ENCODE measurements at places on chromosomes 3 and 15.
A peak's percentile ranks its signal among the peaks of the same experiment; 100 is the strongest.

DNA sequence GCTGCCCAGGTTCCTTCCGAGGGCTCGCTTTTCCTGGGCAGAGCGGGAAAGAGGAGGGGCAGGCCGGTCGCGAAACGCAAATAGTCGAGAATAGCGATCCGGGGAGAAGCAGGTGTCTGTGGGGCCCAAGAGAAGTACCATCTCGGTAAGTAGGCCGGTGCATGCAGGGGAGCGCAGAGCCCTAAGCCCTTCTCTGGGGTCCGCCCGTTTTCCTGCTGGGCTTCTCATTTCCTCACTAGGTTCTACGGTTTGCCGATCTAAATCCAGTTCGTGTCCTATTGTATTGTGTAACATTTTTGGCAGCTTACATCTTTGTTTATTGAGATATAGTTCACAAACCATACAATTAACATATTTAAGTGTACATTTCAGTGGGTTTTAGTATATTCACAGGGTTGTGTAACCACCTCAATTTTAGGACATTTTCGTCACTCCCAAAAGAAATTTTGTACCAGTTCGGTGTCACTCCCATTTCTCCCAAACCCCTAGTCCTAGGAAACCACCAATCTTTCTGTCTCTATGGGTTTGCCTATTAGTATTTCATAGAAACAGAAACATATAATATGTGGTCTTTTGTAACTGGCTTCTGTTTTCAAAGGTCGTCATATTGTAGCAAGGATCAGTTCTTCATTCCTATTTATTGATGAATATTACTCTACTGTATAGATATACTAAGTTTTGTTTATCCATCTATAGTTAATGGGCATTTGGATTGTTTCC, 6.8 kb upstream of the TRIM69 start:
- no peak for DNase-seq

- DNase-seq, result no peak
These were observed 39.2 kb upstream of the CTSH start for GRCh38 chr15:78984041-78984440.

DNA sequence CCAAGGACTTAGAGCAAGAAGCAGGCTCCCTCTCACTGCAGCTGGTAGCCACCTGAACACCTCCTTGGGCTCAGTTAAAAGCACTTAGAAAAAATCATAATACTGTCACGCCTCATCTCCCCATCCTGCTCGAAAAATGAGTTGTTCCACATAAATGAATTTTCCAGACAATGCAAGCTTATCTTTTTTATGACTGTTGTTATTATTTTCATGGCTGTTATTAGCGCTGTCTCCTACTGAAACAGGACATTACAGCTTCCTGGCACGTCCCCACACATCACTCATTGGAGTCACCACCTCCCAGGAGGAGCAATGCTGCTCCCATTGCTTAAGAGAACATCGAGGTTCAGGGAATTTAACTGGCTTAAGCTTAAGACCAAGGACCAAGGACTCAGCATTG, 26.5 kb downstream of the CCDC33 start:
- DNase-seq, result no peak

DNA sequence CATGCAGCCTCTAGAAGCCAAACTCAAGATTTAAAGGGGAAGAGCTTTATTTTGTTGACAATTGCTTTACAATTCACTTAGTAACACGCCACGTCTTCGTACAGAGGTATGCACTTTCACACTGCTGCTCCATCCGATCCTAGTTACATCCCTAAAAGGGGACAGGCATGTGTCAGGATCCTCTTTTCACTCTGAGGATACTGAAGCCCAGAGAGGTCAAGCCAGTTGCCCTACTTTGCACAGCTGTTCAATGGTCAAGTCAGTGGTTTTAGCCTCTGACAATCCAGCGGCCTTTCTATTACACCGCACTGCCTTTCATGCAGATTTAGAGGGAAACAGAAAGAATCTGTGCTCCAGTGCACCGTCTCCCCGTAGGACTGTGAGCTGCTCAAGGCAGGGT, 44.9 kb upstream of the CHRNB4 start:
- no peak for DNase-seq

- DNase-seq, result peak; percentile 86
These were observed at the start of gene ATP2C1 for GRCh38 chr3:130893376-130894129. TSS of gene ATP2C1 (plus strand) at chr3:130894084. CDS start at chr3:130894770, 686 bp downstream.

DNA sequence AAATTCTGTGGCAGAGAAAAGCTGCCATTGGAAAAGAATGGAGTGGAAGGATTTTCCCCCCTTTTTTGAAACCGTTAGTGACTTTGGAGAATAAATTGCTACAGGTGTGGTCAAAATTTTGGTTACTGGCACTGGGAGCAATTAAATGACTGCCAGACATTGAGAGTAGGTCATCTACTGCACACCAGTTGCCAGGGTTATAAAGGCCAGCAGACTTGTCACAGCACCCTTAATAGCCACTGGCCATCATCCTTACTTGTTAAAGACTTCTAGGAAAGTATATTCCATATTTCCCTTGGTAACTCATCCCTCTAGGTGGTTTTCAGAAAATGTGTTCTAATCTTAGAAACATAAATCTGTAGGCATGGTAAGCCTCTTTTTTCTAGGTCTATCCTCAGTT, 8.0 kb downstream of the PIK3CA start:
- no peak for DNase-seq

- no peak for DNase-seq
These were observed 121.5 kb downstream of the PLCL2 start for GRCh38 chr3:17006132-17006852.

- no peak for DNase-seq
These were observed 475.2 kb upstream of the TGFBR2 start for GRCh38 chr3:30131191-30131590.

DNA sequence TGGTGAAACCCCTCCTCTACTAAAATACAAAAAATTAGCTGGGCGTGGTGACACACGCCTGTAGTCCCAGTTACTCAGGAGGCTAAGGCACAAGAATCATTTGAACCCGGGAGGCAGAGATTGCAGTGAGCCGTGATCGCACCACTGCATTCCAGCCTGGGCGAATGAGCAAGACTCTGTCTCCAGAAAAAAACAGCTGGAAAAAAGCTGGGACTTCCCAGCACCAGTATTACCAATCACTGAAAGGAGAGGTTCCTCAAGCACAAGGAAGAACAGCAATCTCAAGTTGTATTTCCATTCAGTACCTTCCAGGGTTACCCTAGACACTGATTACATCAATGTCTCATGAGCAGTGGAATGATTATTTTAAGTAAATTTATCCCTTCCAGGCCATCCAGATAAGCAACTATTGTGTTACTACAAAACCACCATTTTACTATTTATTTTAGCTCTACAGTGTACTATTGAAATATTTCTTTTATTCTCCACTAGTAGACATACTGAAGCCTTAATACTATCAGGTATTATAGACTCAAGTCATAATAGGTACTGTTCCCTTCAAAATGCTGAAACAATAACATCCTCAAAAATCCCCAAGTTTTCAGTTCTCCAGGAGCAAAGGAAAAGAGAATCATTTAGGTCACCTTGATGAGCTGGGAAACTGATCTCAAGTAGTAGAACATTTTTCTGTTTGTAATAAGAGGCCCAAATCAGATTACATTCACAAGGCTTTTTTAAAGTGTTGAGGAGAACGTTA, 54.8 kb upstream of the VGLL4 start:
- no peak for DNase-seq

- no peak for DNase-seq
These were observed 4.6 kb downstream of the SNUPN start for GRCh38 chr15:75620841-75621391.

DNA sequence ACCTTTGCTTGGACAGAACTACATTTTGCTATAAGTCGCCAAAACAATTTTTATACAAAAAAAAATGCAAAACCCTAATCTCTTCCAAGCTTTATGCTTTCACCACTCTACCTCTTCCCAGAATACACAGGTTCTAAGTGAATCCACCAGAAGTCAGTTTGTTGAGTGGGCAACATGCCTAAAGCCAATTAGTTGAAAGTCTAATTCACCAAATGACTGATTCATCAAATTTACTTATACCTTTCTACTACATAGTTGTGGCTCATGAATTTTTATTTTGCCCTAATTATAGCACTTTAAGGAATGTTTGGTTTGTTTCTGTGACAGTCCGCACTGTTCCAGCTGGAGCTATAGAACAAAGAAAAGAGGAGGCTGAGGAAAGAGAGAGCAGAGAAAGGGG, 265.9 kb upstream of the TGFBR2 start:
- no peak for DNase-seq

GRCh38 chr3:177418787-177419186, 221.5 kb upstream of the TBL1XR1 start:
- DNase-seq, result no peak

GRCh38 chr3:67653425-67654098, 850 bp downstream of the SUCLG2 start:
- DNase-seq, result no peak

- no peak for DNase-seq
These were observed 122.7 kb upstream of the RASGRP1 start for GRCh38 chr15:38687340-38687739.

DNA sequence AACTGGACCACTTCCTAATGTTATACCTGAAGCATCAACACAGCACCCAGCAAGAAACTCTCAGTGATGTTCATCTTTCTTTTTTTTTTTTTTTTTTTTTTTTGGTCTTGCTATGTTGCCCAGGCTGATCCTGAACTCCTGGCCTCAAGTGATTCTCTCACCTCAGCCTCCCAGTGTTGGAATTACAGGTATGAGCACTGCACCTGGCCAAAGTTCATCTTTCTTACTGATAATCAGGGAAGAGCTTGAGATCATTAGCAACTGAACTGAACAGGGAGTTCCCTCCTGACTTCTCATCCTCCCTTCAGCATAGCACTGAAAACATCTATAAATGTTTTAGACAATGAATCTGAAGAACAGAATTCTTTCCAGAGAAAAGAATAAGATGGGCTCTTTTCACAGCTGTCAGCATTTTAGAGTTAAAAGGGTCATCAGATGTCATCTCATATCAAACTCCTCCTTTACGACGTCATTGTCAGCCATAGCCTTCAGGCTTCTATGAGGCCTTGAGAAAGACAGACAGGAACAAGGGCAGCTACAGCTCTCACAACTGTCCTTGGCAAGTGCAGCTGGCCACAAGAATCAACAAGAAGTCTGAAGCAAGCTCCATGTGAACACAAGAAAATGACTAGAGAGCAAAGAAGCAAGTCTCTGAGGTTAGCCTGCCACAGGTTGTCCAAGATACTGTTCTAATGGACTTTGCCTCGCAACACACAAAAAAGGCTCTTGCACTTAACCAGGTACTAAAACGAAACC, 33.8 kb downstream of the SCAP start:
- no peak for DNase-seq

GRCh38 chr3:71702131-71703024, 22.8 kb downstream of the EIF4E3 start:
- DNase-seq, result peak; percentile 12

DNA sequence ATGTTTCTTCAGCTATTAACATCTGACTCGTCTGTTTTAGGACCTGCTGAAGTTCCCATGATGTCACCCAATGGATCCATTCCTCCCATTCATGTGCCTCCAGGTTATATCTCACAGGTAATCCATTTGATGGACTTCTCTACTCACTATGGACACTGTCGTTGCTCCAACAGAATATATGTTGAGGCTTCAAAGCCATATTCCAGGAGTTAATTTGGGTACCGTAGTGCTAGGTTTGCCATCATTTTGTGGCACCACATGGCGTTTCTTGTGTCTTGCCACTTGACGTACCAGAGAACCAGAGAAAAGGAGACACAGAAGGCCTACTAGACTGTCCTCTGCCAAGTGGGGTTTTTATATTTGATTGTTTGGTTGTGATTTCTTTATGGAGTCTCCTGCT, 187.5 kb downstream of the FNDC3B start:
- no peak for DNase-seq

GRCh38 chr3:46524008-46524407, 26.2 kb downstream of the RTP3 start:
- DNase-seq, result no peak

DNA sequence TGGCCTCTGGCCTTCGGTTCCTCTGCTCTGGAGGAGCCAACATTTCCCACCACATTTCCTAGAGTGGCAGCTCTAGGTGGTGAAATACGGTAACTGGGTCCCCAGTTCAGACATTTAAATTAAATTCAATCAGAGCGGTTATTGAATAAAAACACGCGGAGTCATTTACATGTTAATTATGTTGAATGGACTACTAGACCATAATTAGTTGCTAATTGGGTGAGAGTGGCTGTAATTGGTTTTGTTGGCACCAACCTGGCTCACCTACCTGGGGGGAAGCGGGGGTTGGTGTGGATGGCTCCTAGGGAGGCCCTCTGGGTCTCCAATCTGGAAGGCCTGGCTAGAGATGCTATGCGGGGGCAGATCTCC, 12.7 kb downstream of the SEMA3F start:
- no peak for DNase-seq

GRCh38 chr15:83352119-83352518, 67.7 kb upstream of the BNC1 start:
- DNase-seq, result no peak

DNA sequence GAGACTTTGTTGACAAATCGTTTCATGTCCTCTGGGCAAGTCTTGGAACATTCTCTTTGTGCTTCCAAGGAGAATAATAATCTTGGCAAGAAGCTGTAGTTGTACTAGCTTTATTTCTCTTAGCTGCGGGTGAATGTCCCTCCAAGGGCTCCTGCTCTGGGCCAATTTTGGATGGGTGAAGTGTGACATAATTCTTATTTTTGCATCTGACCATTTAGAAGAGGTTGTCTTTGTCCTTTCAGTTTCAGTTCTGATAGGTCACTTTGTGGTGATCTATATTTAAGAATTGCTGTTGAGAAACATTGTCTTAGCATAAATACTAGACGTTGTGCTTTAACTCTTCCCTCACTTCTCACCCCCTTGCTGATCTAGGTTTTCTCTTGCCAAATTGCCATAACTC, 164.8 kb upstream of the RORA start:
- DNase-seq, result no peak

GRCh38 chr3:52220380-52221026, 4.9 kb downstream of the TLR9 start:
- DNase-seq, result peak; percentile 89
